ENCODE measurements at places on chromosomes 3 and 15.
A peak's percentile ranks its signal among the peaks of the same experiment; 100 is the strongest.

GRCh38 chr15:68650901-68651709 is 72.3 kb downstream of the CORO2B start:
- DNase-seq = no peak

- DNase-seq = no peak
Measured at GRCh38 chr3:144295613-144296012, 324.0 kb downstream of the DIPK2A start.

DNA sequence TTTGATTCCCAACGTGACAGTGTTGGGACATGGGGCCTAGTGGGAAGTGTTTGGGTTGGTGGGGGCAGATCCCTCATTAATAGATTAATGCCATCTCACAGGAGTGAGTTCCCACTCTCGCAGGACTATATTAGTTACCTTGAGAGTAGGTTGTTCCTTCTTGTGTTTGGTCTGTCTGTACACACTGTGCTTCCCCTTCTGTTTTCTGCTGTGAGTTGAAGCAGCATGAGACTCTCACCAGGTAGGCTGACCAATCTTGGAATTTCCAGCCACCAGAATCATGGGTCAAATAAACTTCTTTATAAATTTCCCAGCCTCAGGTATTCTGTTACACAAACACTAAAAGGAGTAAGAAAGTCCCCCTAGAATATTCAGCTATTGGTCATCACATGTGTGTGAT is 145.4 kb downstream of the ERC2 start:
- no peak for DNase-seq

DNA sequence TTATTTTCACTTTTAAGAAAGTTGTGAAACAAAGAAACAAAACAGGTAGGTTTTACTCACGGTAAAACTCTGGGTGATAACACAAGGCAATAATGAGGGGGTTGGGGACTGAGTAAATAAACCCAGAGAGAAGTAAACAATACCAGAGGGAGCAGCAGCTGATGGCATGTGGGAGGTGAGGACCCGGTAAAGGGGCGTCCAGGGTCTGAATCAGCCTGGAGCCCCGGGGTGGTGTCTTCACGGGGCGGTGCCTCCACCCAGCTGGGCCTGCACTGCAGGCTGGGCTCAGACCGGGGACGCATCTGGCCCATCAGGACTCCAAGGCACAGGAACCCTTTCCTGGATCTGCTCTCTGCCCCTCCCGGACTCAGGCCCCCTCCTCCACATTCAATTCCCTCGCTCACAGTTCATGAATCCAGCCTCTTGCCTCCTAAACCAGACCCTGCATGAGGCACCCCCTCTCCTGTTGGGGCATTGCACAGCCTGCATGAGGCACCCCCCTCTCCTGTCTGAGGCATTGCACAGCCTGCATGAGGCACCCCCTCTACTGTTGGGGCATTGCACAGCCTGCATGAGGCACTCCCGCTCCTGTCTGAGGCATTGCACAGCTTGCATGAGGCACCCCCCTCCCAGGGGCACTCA is 73.9 kb upstream of the MFGE8 start:
- DNase-seq = no peak

GRCh38 chr15:70212286-70212962 is 114.7 kb upstream of the TLE3 start:
- no peak for DNase-seq

DNA sequence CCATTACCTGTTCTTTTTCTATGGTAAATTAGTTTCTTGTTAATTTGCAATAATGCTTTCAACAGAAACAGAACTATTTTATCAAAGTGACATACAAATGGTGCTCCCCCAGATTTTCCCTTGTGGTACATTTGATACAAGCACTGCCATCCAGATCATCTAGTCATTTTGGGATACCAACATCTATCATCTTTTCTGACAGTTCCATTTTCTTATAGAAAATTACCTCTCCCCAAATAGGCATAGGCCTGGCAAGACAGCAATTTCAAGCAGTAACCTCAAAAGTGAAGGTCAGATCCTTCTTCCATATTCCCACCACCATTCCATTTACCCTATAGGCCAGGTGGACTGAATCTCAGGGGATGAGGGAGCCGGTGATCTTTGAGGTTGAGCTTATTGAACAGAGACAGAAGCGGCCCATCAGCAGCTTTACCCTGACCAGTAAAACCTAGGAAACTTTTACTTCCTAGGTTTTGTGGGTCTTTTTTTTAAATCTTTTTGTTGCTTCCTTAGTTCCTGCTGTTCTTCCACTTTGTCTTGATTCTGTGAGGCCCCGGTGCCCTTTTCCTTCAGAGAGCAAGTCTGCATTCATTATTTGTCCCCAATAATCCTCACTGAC is 3.1 kb upstream of the PLD1 start:
- no peak for DNase-seq

DNA sequence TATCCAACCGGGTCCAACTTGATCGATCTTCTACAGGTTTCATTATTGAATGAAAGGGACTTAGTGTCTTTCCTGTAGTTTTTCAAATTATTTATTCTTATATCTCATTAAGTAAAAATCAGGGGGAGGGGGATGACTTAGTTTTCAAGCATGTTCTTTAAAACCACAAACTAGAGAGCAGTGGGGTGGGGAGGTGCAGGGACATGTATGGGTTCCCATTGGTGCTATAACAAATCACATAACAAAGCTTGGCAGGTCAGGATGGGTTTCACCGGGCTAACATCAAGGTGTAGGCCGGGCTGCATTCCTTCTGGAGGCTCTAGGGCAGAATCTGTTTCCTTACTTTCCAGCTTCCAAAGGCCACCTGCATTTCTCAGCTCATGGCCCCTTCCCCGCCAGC is 32.7 kb downstream of the CCNL1 start:
- DNase-seq = no peak

- DNase-seq = no peak
Measured at GRCh38 chr15:41001524-41002214, 48.4 kb downstream of the CHAC1 start.

DNA sequence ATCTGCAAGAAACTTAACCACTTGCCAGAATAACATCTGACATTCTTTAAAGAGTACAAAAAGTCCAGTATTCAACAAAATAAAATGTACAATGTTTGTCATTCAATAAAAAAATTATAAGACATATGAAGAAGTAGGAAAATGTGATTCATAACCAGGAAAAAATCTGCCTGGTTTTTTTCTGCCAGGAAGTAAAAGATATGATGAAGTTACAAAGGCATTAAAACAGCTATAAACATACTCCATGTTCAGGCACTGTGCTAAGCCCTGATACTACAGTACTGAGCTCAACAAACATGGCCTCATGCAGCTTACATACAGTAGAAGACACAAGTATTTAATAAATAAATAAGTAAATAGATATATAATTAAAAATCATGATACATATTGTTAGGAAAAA is 178.4 kb upstream of the STT3B start:
- no peak for DNase-seq

DNA sequence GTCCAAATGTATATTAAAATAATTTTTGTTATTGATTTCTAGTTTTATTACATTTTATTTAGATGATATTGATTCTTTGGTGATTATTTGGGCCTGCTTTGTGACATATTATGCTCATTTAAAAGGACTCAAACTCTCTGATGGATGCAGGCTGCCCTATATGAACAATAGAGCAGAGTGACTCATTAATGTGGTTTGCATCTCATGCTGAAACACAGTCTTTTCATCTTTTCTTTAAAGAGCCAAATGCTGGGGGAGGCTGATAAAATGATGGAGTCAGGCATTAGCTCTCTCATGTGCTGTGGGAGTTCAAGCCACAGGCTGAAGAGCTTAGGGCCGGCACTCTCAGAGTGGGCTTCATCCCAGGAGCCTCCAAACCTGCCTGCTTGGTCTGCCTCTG is 7.2 kb downstream of the PLA1A start:
- DNase-seq = no peak

GRCh38 chr3:133753779-133754164 is 7.6 kb downstream of the TF start:
- DNase-seq = no peak

- no peak for DNase-seq
Measured at GRCh38 chr15:69105451-69105985, 54.9 kb upstream of the GLCE start.

DNA sequence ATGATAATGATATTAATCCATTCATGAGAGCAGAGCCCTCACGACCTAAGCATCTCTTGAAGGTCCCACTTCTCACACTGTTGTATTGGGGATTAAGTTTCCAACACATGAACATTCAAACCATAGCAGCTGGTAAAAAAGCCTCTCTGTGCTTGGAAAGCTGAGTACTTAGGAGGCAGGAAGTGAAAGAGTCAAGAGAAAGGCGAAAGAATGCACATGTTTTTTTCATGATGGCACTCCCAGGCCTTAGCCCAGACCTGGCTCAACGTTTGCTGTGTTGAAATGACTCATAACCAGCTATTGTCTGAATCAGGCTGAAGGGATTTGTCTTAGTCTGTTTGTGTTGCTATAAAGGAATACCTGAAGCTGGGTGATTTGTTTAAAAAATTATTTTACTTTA is 84.4 kb upstream of the RGMA start:
- peak; percentile 47 for DNase-seq

DNA sequence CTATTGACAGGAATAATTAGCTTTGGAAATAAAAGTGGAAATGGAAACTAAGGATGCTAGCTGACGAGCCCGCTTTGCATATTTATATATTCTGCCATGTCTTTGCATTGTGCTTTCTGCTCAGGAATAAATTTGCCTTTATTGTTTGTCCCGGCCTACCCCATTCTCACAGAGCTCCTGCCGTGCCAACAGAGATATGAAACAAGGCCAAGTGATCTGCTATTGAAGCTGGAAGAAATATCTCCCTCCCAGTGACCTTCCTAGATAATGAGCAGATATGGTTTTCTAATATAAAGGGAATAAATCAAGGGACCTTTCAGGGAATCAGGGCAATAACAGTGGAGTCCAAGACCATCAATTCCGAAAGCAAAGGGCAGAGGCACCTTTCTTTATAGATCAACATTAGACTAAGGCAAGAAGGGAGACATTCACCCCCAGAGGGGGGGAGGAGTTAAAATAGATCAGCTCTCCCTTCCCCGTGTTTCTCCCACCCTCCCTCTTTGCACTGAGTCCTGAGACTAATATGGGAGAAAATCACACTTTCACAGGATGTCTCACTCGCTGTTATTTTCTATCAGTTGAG is 664.6 kb downstream of the AGBL1 start:
- no peak for DNase-seq

GRCh38 chr3:158802409-158803268 is 785 bp downstream of the MFSD1 start:
- DNase-seq = no peak

DNA sequence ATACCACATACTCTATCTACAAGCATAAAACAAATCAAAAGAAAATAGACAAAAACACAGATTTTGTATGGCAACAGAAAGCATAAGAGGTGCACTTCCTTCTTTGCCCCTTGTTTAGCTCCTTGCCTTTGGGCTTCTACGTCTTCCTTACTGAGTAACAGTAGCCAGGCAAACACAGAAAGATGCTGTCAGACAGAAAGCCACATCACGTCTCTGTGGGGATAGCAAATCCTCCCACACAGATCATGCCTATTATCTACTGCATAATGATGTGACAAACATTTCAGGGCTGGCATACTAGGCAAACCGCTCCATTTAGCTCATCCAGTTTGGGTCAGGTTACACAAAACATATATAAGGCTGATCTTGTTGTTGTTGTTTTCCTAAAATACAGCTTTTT is 92.7 kb downstream of the BOC start:
- no peak for DNase-seq

GRCh38 chr3:17047894-17048293 is 163.1 kb downstream of the PLCL2 start:
- DNase-seq = no peak

- DNase-seq = no peak
Measured at GRCh38 chr3:127112796-127113570, 79.9 kb upstream of the PRR23E start.

DNA sequence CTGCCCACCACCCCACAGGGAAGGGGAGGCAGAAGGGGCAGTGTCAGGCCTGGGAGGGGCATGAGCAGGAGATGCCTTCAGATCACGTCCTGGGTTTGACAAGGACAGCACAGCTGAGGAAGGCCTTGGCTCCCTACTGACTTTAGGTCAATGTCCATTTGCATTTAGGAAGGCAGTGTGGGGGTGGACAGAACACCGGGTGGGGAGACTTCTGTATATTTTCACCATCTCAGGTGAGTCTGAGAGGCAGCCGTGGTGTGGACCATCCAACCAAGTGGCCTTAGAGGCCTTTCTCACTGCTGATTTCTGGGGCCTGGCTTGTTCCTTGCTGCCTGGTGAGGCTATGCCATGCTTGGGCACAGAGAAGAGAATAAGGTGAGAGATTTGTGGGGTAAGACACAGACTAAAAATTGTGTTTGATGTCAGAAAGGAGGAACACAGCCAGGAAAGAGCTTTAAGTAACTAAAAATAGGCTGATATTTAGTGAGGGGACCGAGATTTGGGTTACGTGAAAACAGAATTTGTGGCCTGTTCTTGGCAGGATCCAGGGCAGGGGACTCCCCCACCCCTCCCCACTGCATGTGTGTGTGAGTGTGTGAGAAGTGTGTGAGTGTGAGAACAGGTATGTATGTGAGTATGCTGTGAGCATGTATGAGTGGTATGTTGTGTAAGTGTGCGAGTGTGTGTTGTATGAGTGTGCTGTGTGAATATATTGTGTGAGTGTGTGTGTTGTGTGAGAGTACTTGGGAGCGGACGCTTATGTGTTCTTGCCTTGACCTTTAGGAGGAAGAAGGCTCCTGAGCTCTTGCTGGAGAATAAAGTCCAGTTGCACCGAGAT is 11.8 kb upstream of the PLA2G4E start:
- no peak for DNase-seq

- peak; percentile 41 for DNase-seq
Measured at GRCh38 chr15:40937762-40938535, 8.8 kb downstream of the DLL4 start.

- DNase-seq = no peak
Measured at GRCh38 chr3:43865887-43866528, 175.3 kb downstream of the ABHD5 start.

DNA sequence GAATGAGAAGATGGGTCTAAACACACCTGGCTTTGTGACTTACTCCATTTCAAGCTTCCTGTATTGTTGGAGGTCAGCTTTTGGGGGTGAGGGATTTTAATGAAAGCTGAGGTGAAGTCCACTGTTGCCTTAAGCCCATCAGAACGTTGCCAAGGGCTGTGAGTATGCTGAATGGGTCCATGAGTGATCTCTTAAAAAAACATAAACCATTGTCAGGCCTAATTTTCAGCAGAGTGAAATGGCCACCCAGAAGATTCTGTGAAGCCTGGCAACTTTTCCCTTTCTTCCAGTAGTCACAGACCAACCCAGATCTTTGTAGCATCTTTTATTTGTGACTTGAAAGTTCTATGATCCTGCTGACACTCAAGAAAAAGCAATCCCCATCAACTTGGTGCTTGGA is 87.0 kb downstream of the SMAD3 start:
- DNase-seq = no peak

DNA sequence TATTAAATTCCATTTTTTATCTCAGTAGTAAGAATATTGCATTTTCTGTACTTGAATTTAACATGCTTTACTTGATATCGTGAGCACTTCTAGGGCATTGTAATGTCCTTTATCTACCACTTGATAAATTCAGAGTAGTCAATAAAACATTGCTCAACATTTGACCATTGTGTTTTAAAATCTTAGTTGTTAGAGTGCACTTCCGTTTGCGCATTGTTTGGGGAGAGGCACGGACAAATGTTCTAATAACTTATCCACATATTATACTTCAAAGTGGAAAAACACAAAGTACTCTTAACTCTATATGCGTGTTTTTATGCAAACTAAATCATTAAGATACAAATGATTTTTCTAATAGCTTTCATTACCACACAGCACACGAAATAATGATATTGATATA is 419 bp downstream of the FAM227B start:
- peak; percentile 20 for DNase-seq

All from SW 1271 (cell line).